ENCODE measurements at places on chromosomes 2 and 18.
A peak's percentile ranks its signal among the peaks of the same experiment; 100 is the strongest.

DNA sequence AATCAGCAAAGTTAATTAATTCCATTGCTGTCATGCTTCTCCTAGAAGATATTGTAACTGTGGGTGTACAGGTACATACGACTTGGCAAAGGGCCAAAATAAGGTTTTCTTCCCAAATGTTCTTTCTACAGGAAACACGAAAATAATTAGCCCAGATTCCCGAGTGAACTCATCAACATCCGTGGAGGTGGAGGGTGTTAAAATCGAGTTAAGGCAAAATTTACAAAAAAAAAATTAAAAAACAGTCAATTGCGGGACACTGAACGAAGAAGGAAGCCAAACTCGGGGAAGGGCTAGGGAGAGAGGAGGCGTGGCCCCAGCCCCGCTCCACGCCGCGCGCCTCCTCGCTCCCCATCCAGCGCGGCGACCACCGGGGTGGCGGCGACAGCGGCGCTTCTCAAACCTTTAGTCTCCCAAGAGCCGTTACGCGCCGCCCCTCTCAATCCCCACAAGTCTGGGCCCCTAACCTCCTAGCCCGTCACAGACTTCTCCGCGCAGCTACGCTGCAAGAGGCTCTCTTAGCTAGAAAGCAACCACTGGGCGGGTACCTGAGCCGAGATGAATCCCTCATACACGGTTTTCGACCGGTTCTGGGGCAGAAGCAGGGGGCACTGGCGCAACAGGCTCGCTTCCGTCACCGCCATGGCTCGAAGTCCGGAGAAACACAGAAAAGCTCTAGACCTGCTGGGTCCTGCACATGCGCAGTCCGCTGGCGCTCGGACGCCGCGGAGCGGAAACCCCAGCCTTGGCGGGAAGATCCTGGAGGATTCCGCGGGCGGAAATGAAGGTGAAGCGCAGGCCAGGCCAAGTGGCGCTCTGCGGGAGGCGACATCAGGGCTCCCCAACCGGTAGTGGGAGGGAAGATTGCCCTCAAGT, at the start of gene FANCL:
Gene FANCL (minus strand): TSS at position 656 of the 876 bp plus-strand sequence. CDS start 12 bp downstream, at position 644.
- peak; percentile 85 for DNase-seq

- no peak for DNase-seq
Observed at GRCh38 chr2:19198381-19198780, 160.0 kb downstream of the OSR1 start.

GRCh38 chr18:65363911-65364632, 386.7 kb upstream of the CDH7 start:
- no peak for DNase-seq

- DNase-seq = no peak
Observed at GRCh38 chr2:16031058-16031847, 90.9 kb downstream of the MYCN start.

DNA sequence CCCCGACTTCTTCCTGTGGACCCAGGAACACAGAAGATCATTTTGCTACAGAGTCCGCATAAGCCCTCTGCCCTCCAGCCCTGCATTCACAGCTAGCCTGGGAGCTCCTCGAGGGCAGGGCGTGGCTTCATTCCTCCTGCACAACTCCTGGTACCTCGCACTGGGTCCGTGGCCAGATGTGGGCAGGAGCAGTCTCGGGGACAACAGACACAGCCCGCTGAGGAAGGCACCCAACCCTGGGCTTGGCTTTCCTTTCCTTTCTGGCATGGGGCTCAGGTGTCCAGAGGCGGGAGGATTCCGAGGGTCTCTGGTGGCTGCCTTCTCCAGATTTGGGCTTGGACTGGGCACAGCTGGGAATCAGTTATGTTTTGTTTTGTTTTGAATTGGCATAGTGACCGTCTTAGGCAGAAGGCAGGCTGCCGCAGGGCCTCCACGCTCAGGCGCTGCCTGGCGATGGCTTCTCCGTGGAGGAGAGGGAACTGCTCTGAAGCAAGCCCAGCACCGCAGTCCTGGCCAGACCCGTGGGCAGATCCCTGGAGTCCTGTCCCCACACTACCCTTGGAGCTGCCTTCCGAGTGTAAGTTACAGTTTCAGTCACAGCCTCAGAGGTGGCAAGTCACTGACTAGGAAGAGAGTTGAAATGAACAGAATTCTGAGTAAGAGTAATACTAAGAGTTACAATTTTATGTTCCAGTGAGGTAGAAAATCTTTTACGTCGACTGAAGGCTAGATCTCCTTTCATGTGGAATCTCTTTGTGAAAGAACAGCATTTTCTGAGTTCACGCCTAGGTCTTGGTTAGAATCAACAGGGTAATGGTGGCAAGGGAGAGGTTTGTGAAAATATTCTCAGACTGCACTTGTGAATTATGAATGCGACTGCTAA, 47.9 kb downstream of the LDLRAD4 start:
- DNase-seq = no peak

GRCh38 chr2:111100765-111101162, 19.9 kb upstream of the BCL2L11 start:
- no peak for DNase-seq

- no peak for DNase-seq
Observed at GRCh38 chr2:8422450-8422800, 259.4 kb upstream of the ID2 start.

GRCh38 chr2:66581339-66582103, 146.6 kb downstream of the MEIS1 start:
- no peak for DNase-seq

- no peak for DNase-seq
Observed at GRCh38 chr2:151289972-151290866, 751 bp upstream of the NMI start.

DNA sequence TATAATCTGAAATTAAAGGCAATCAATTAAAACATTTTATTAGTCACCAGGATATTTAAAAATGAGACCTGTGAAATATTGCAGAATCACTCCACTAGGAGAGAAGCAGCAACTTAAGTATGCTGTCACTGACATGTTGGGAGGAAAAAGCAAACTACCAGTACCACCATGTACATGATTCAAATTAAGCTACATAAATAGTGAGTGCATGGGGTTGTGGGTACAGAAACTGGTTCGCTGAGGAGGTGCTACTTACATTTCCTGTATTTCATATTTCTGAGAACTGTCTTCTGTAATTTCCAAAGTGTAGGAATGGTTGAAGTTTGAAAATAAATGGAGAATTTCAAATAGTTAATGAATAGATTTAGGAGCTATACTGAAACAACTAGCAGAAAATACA, 7.9 kb upstream of the NR4A2 start:
- no peak for DNase-seq
